ENCODE measurements at places on chromosomes 6 and 20. TPM values are rescaled to one million over a fixed set of nuclear protein-coding genes. Genes with fewer than 3 reads are reported as not detected.

Gene GSTA2
- not detected for polyA plus RNA-seq

Gene WASF1
- 5.3 TPM for polyA plus RNA-seq

Gene MLN
- not detected for polyA plus RNA-seq

Gene DYNLT2
- 0.93 TPM for polyA plus RNA-seq

Gene DEF6
- 0.43 TPM for polyA plus RNA-seq

Gene CCN5
- polyA plus RNA-seq, result 5.1 TPM

Gene PTK7
- polyA plus RNA-seq, result 0.23 TPM

Gene ANKEF1
- polyA plus RNA-seq, result 1.3 TPM

Gene BHLHE23
- not detected for polyA plus RNA-seq

Gene C20orf141
- not detected for polyA plus RNA-seq

Gene LY6G6F
- polyA plus RNA-seq, result not detected

Gene MRPL2
- polyA plus RNA-seq, result 91.2 TPM

Gene ZSCAN31
- polyA plus RNA-seq, result 2.3 TPM

Gene OOEP
- polyA plus RNA-seq, result 0.15 TPM

Gene ZSCAN12
- polyA plus RNA-seq, result 1.2 TPM

Gene RBPJL
- not detected for polyA plus RNA-seq

Gene TRIM15
- 0.01 TPM for polyA plus RNA-seq

Gene SEC63
- polyA plus RNA-seq, result 15.1 TPM

Gene SPO11
- polyA plus RNA-seq, result not detected

Gene SOX18
- polyA plus RNA-seq, result 4.2 TPM

Gene SLC35D3
- polyA plus RNA-seq, result not detected

Gene KHDRBS2
- not detected for polyA plus RNA-seq

Gene PPP1R16B
- 1.6 TPM for polyA plus RNA-seq

Gene TUBB2B
- 5.7 TPM for polyA plus RNA-seq

Gene ZNF184
- polyA plus RNA-seq, result 5.7 TPM

Gene JPH2
- polyA plus RNA-seq, result 25.1 TPM

Gene IL17F
- polyA plus RNA-seq, result not detected

Gene GJA1
- polyA plus RNA-seq, result 6.0 TPM

Gene FHL5
- polyA plus RNA-seq, result 7.1 TPM

Gene FERMT1
- 0.04 TPM for polyA plus RNA-seq
